ENCODE measurements at places on chromosomes 5 and 9. TPM values are rescaled to one million over a fixed set of nuclear protein-coding genes. Genes with fewer than 3 reads are reported as not detected.

FOXI1 gene
- total RNA-seq = not detected

GRM6 gene
- total RNA-seq = not detected

ZNF454 gene
- total RNA-seq = 3.6 TPM

GSN gene
- total RNA-seq = 509 TPM

EIF4EBP3 gene
- total RNA-seq = 0.28 TPM

ZNG1E gene
- 37.6 TPM for total RNA-seq

THBS4 gene
- 0.30 TPM for total RNA-seq

RPL7A gene
- total RNA-seq = 1,358 TPM

ADCY2 gene
- total RNA-seq = not detected

REEP2 gene
- total RNA-seq = 18.2 TPM

FBN2 gene
- 217 TPM for total RNA-seq

GKAP1 gene
- 0.55 TPM for total RNA-seq

SPATA9 gene
- 0.46 TPM for total RNA-seq

SOWAHA gene
- total RNA-seq = not detected

CDC25C gene
- 0.30 TPM for total RNA-seq

FKBP15 gene
- total RNA-seq = 18.1 TPM

GABRA6 gene
- not detected for total RNA-seq

SELENOP gene
- 0.32 TPM for total RNA-seq

MCC gene
- 95.9 TPM for total RNA-seq

ARL14EPL gene
- not detected for total RNA-seq

ANKDD1B gene
- 1.6 TPM for total RNA-seq

PLCXD3 gene
- total RNA-seq = under 0.01 TPM

TLX3 gene
- not detected for total RNA-seq

PFDN1 gene
- total RNA-seq = 55.9 TPM

NACC2 gene
- 32.4 TPM for total RNA-seq

F12 gene
- total RNA-seq = 0.89 TPM

RELL2 gene
- total RNA-seq = 3.9 TPM

BARHL1 gene
- not detected for total RNA-seq

OR1J2 gene
- total RNA-seq = not detected

PAPPA gene
- total RNA-seq = 211 TPM

MEIKIN gene
- not detected for total RNA-seq

MSX2 gene
- total RNA-seq = 1.5 TPM

C1QTNF2 gene
- 0.32 TPM for total RNA-seq

RNF183 gene
- total RNA-seq = not detected

RGS7BP gene
- 0.18 TPM for total RNA-seq

STARD4 gene
- total RNA-seq = 240 TPM

COL5A1 gene
- 1,941 TPM for total RNA-seq

SAXO1 gene
- not detected for total RNA-seq

POLR3G gene
- total RNA-seq = 16.3 TPM

OR1Q1 gene
- total RNA-seq = not detected

ADAMTS2 gene
- 113 TPM for total RNA-seq

SMIM33 gene
- not detected for total RNA-seq

IL13 gene
- not detected for total RNA-seq

SWI5 gene
- total RNA-seq = 38.0 TPM

IL5 gene
- total RNA-seq = not detected

XPA gene
- 3.9 TPM for total RNA-seq

GBGT1 gene
- total RNA-seq = 6.9 TPM

GM2A gene
- total RNA-seq = 21.1 TPM

VAV2 gene
- 32.8 TPM for total RNA-seq

SYK gene
- total RNA-seq = not detected

HTR1A gene
- total RNA-seq = not detected

CDX1 gene
- total RNA-seq = not detected

CENPK gene
- total RNA-seq = 1.8 TPM

All from smooth muscle cell of the umbilical artery (primary cell).